ENCODE measurements at places on chromosomes 2 and 18.

GRCh38 chr18:11118051-11118766 is 31.2 kb downstream of the PIEZO2 start:
- H3K36me3 ChIP-seq: no peaks in the 10 kb centered on the region
- no peak overlapping the region for H3K27ac ChIP-seq
- no peaks in the 10 kb centered on the region for H3K27me3 ChIP-seq
- peaks cover 21% of the 10 kb centered on the region for H3K4me1 ChIP-seq
- DNase-seq: no peak
- no peak overlapping the region for H3K4me3 ChIP-seq

- DNase-seq: no peak
- no peaks in the 10 kb centered on the region for H3K27me3 ChIP-seq
- no peaks in the 10 kb centered on the region for H3K36me3 ChIP-seq
- no peak overlapping the region for H3K4me3 ChIP-seq
- no peaks in the 10 kb centered on the region for H3K4me1 ChIP-seq
These were observed 168.2 kb downstream of the DPP10 start for GRCh38 chr2:114610677-114611076.

DNA sequence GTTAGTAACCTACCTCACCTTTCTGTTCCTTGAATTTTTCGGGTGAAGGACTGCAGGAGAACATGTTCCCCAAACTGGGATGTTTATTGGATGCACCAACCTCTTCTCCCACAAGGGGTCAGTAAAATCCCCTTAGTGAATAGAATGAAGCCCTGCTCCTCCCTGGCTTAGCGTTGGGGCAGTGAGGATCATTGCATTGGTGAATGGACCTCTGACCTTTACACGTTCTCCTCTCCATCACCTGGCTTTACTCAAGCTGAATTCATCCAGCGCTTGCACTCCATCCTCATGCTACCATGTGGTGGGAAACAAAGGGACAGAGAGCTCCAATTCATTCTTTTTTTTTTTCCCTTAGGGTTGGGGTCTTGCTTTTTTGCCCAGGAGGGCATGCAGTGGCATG is 157.2 kb downstream of the MIB1 start:
- H3K4me3 ChIP-seq: no peak overlapping the region
- no peaks in the 10 kb centered on the region for H3K36me3 ChIP-seq
- DNase-seq: peak; percentile 68
- H3K27ac ChIP-seq: no peak overlapping the region

- no peaks in the 10 kb centered on the region for H3K36me3 ChIP-seq
- no peaks in the 10 kb centered on the region for H3K4me1 ChIP-seq
- no peak overlapping the region for H3K27ac ChIP-seq
- DNase-seq: no peak
- H3K4me3 ChIP-seq: no peak overlapping the region
These were observed 49.1 kb upstream of the PIK3C3 start for GRCh38 chr18:41905786-41906527.

- no peak overlapping the region for H3K4me3 ChIP-seq
- H3K36me3 ChIP-seq: no peaks in the 10 kb centered on the region
- no peaks in the 10 kb centered on the region for H3K4me1 ChIP-seq
- DNase-seq: no peak
These were observed 2.3 kb downstream of the RBBP8 start for GRCh38 chr18:22935431-22935830.

DNA sequence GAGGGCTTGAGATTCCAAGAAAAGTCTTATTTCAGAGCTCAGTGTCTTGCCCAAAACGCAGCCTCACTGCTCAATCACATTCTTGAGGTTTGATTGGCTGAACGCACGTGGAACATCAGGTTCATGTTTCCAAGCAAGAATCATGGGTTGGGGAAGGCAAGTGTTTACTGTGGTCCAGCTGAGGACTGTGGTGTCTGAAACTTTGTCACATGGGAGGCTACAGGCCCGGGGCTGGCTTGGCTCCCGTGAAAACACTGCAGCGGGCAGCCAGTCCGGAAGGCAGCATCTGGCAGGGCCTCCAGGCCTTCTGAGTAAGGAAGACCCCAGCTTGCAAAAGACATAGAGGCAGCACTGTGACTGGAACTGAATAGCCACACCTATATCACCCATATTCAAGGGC is 84.7 kb downstream of the POLR1A start:
- H3K4me3 ChIP-seq: no peak overlapping the region
- peak; percentile 42 for DNase-seq
- peaks cover 7% of the 10 kb centered on the region for H3K4me1 ChIP-seq
- H3K36me3 ChIP-seq: no peaks in the 10 kb centered on the region
- no peaks in the 10 kb centered on the region for H3K27me3 ChIP-seq

- no peaks in the 10 kb centered on the region for H3K36me3 ChIP-seq
- no peak for DNase-seq
- no peaks in the 10 kb centered on the region for H3K27me3 ChIP-seq
These were observed 9.2 kb downstream of the RNU4ATAC start for GRCh38 chr2:121539750-121540469.

DNA sequence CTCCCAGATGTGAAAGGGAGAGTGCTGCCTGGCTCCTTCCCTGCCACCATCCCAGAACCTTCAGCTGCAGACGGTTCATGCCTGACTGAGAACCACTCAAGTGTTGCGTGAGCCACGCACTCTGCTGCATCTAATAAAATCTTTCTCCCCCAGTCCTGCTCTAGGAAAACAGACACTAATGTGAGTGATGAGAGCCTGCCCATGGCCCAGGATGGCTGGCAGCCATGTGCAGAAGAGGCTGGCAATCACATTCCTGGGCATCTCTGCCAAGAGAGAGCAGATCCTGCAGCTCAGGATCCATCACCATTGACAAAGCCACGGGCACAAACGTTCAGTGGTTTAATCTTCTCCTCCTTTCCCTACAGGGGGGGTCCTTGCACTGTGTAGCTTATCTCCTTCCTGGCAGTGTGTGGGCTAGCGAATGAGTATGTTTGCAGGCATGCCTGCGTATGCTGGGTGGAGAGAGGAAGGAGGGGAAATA is 477.5 kb downstream of the SLC4A3 start:
- H3K4me1 ChIP-seq: no peaks in the 10 kb centered on the region
- no peaks in the 10 kb centered on the region for H3K36me3 ChIP-seq

GRCh38 chr2:135258193-135258592 is 206.1 kb downstream of the RAB3GAP1 start:
- DNase-seq: no peak
- no peaks in the 10 kb centered on the region for H3K36me3 ChIP-seq
- no peak overlapping the region for H3K27ac ChIP-seq
- no peaks in the 10 kb centered on the region for H3K27me3 ChIP-seq
- no peaks in the 10 kb centered on the region for H3K4me1 ChIP-seq

- no peak overlapping the region for H3K27ac ChIP-seq
- H3K36me3 ChIP-seq: no peaks in the 10 kb centered on the region
- H3K4me1 ChIP-seq: peaks cover 11% of the 10 kb centered on the region
- peaks cover 13% of the 10 kb centered on the region for H3K27me3 ChIP-seq
- DNase-seq: no peak
These were observed 13.4 kb upstream of the CELF4 start for GRCh38 chr18:37578886-37579513.

GRCh38 chr18:44625386-44625785 is 55.3 kb upstream of the SETBP1 start:
- DNase-seq: no peak
- H3K4me1 ChIP-seq: no peaks in the 10 kb centered on the region
- no peaks in the 10 kb centered on the region for H3K27me3 ChIP-seq
- no peak overlapping the region for H3K4me3 ChIP-seq

DNA sequence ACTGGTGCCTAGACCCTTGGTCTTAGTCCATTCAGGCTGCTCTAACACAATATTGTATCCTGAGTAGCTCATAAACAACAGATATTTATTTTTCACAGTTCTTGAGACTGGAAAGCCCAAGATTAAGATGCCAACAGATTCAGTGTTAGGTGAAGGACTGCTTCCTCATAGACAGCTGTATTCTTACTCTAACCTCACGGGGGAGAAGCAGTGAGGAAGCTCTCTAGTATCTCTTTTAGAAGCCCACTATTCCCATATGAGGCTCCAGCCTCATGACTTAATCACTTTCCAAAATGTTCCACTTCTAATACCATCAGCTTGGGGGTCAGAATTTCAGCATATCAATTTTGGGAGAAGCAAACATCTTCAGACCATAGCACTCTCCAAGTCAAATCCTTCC is 833.4 kb downstream of the LRRTM4 start:
- H3K36me3 ChIP-seq: no peaks in the 10 kb centered on the region
- no peaks in the 10 kb centered on the region for H3K27me3 ChIP-seq
- no peaks in the 10 kb centered on the region for H3K4me1 ChIP-seq
- DNase-seq: no peak
- no peak overlapping the region for H3K4me3 ChIP-seq

GRCh38 chr18:35611518-35611917 is 30.0 kb downstream of the GALNT1 start:
- no peaks in the 10 kb centered on the region for H3K36me3 ChIP-seq
- H3K4me3 ChIP-seq: no peak overlapping the region
- H3K27me3 ChIP-seq: no peaks in the 10 kb centered on the region
- no peak for DNase-seq
- peaks cover 14% of the 10 kb centered on the region for H3K4me1 ChIP-seq
- H3K27ac ChIP-seq: no peak overlapping the region

- no peaks in the 10 kb centered on the region for H3K36me3 ChIP-seq
- no peak for DNase-seq
- no peaks in the 10 kb centered on the region for H3K27me3 ChIP-seq
- no peak overlapping the region for H3K4me3 ChIP-seq
- H3K27ac ChIP-seq: no peak overlapping the region
These were observed 67.5 kb downstream of the MYO1B start for GRCh38 chr2:191312662-191313061.

DNA sequence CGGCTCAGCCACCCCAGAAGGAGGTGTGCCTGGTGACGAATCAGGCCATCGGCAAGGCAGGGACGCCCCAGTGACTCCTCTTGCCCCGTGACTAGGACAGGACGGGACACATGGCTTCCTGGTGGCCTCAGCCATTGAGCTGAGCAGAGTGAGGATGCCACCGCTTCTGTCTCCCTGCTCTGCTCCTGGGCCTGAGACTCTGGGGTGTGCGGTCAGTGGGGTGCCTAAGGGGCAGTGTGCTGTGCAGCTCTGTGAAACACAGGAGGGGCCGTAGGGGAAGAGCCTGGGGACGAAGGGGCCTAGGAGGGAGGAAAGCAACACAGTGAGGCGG is 24.3 kb downstream of the IGFBP5 start:
- no peak for DNase-seq
- peaks cover 27% of the 10 kb centered on the region for H3K36me3 ChIP-seq
- H3K4me3 ChIP-seq: no peak overlapping the region
- no peak overlapping the region for H3K27ac ChIP-seq

- no peak for DNase-seq
- peaks cover 15% of the 10 kb centered on the region for H3K4me1 ChIP-seq
- H3K36me3 ChIP-seq: no peaks in the 10 kb centered on the region
- peak overlapping the region; percentile 77 for H3K4me3 ChIP-seq
- peak overlapping the region; percentile 97 for H3K27ac ChIP-seq
These were observed 663 bp downstream of the RHBDD1 start for GRCh38 chr2:226836548-226836885.

DNA sequence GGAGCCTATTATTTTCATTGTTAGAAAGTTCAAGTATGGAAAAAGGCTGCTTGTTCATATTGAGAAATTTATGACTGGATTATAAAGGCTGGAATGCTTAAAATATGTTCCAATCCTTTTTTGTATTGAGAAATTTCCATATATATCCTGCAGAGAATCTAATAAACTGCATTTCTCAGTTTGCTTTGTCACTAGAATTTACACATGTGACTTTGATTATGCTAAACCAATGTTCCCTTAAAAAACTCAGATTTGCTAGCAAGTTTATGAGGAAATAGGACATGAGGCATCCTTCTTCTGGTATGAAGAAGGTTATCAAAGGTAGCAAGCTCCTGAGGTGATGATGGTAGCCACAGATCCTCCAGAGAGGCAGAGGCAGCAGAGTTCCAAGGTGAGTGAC is 29.2 kb upstream of the DSEL start:
- no peak overlapping the region for H3K4me3 ChIP-seq
- no peak for DNase-seq
- no peak overlapping the region for H3K27ac ChIP-seq
- H3K36me3 ChIP-seq: no peaks in the 10 kb centered on the region
- no peaks in the 10 kb centered on the region for H3K4me1 ChIP-seq

DNA sequence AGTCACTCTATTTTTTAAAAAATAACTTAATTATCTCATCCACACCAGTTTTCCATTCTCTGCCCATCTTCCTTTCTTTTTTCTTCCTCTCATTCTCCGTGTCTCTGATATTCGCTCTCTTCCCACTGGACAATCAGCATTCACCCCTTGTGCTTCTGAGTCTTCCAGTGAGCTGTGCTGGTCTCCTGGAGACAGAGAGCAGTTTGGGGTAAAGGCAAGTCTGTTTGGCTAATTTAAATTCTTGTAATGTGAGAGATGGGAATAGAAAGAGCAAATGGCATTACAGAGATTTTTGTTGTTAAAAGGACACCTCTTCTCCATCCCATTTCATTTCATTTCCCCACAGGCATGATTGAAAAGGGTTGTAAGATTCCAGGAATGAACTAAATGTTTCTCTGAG is 107.5 kb downstream of the DTNA start:
- H3K36me3 ChIP-seq: no peaks in the 10 kb centered on the region
- H3K27me3 ChIP-seq: no peaks in the 10 kb centered on the region

GRCh38 chr2:61763605-61764034 is 90.2 kb downstream of the FAM161A start:
- H3K4me3 ChIP-seq: peak overlapping the region; percentile 73
- peak overlapping the region; percentile 98 for H3K27ac ChIP-seq
- no peaks in the 10 kb centered on the region for H3K27me3 ChIP-seq
- peaks cover 6% of the 10 kb centered on the region for H3K4me1 ChIP-seq
- DNase-seq: peak; percentile 51

- DNase-seq: no peak
- no peak overlapping the region for H3K4me3 ChIP-seq
- no peak overlapping the region for H3K27ac ChIP-seq
- no peaks in the 10 kb centered on the region for H3K36me3 ChIP-seq
- H3K27me3 ChIP-seq: no peaks in the 10 kb centered on the region
These were observed 11.8 kb upstream of the CTAGE1 start for GRCh38 chr18:22429564-22429963.

DNA sequence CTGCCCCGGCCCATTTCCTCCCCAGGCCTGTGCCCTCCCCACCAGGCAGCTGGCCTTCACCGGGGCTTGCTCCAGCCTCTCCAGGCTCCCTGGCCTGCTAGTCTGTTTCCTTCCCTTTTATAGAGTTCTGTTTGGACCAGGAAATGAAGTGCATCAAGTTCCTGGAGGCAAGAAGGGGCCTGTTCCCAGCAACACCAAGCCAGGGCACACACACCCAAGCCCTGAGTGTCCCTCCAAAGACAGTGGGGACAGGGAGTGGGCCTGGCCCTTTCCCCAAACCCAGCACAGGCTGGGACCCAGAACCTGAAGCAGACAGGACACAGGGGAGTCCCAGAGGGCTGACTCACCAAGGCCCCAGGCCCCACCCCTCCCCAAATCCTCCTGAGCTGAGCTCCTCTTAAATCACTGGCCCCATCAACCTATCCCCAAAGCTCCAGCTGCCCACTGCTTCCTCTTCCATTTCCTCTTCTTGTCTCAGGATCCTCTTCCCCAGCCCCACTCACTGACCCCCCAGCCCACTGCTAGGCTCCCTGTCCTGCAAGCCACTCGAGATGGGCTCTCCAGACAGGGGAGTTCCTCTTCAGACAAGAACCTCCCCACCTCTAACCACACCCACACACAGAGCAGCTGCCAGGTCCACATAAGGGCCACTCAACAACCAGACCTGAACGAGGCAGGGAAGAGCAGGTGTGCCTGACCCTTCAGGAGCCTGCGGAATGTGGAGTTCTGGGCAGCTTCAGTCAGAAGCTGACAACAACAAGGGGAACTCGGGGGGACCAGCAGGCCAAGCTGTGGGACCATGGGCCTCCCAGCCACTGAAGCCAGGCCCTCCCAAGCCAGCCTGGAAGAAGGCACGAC is 74.2 kb downstream of the TNS1 start:
- no peaks in the 10 kb centered on the region for H3K27me3 ChIP-seq
- H3K27ac ChIP-seq: peak overlapping the region; percentile 67
- no peak for DNase-seq

GRCh38 chr18:10767658-10768057 is 241.8 kb downstream of the NAPG start:
- H3K36me3 ChIP-seq: peaks cover 19% of the 10 kb centered on the region
- H3K27ac ChIP-seq: no peak overlapping the region
- no peaks in the 10 kb centered on the region for H3K4me1 ChIP-seq
